ENCODE measurements at places on chromosomes 3 and 15.

- DNase-seq = no peak
These were observed 15.1 kb downstream of the PDZRN3 start for GRCh38 chr3:73609655-73610054.

DNA sequence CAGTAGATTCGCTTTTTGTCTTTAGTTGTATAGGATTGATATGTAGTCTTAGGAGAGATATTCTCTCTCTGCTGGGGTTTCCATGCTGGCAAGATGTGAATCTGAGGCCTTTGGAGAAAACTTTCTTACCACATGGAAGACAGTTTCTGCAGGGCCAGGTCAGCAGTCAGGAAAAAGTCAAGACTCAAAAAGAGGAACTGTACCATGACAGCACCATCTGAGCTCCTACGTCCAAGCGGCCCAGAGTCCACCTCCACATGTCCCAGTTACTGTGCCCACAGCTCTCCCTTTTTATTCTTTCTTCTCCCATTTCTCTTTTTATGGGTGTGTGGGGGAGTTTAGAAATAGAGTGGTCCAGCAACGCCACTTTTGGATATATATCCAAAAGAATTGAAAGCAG, 172.0 kb downstream of the MTHFS start:
- no peak for DNase-seq

GRCh38 chr3:188208516-188208981, 54.6 kb downstream of the LPP start:
- DNase-seq = peak; percentile 82

- DNase-seq = peak; percentile 94
These were observed 171.6 kb downstream of the SV2B start for GRCh38 chr15:91271565-91272153.

GRCh38 chr15:44532689-44533088, 4.3 kb upstream of the EIF3J start:
- no peak for DNase-seq

- DNase-seq = no peak
These were observed 6.7 kb downstream of the VIPR1 start for GRCh38 chr3:42509111-42509510.

GRCh38 chr3:180646187-180646790, 33.0 kb downstream of the CCDC39 start:
- DNase-seq = no peak

DNA sequence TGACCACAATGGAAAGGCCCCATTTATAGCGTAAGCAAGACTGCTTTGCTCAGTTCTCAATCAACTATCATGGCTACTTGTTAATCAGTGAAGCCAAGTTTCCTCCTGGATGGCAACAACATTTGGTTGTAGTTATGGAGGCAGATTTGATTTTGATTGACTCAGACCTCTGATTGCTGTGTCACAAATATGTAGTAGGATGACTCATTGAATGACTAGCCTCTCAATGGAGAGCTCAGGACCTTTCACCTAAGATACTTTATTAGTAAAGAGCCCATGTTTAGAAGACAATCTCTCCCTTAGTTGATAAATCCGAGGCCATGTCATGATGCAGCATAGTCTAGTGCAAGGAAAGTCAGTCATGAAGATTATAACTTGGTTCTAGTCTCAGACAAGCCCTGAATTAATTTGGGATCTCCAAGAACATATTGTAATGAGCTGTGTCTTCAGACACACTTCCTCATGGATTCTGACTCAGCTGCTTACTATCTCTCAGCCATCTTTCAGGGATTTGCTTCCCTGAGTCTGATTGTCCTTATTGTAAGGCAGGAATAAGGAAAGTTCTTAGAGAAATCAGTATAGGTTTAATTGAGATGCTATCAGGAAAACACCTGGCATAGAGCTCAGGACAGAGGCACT, 397.4 kb upstream of the TMCO5A start:
- DNase-seq = no peak

GRCh38 chr3:119630880-119631329, 29.5 kb downstream of the POPDC2 start:
- DNase-seq = no peak

- DNase-seq = no peak
These were observed 2.7 kb upstream of the ANKRD63 start for GRCh38 chr15:40285554-40286011.

DNA sequence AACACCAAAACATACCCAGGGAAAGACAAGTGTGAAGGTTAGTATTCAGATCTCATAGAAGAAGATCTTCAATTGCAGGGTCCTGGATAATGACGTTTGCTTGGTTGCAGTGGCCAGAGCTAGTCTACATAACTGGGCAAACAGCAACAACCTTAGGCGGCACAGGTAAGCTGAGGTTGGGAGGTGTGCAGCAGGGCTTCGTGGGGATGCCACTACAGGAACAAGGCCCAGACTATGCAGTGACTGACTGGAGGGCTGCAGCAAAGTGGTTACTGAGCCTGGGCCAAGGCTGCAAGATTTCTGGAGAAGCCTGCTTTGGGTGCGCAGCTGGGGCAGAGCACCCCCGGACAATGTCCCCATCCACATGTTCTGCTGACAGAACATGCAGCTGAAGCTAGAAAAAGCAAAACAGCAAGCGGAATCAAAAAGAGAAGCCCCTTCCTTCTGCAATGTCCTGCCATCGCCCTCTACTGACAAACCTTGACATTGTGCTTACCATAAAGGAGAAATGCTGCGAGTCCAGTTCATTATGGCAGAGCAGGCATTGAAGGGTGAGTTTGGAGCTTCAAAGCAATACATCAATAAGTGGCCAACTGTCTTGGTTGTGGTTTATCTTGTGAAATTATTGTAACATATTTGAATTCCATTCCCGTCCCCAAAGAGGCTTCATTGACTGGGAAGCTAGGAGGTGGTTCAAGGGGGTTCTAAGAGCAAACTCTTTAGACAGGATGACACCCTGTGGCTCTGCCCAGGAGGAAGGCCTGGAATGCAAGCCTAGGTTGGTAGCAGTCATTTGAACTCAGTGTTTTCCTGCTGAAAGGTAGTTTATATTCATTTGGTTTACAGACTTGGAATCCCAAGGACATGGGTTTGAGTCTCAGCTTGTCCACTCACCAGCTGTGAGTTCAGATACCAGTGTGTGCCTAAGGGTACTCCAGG, 217.0 kb downstream of the PDCD6IP start:
- no peak for DNase-seq

- no peak for DNase-seq
These were observed 54.7 kb downstream of the FAM174B start for GRCh38 chr15:92600856-92601255.

- DNase-seq = no peak
These were observed 77.2 kb upstream of the KCNMB2 start for GRCh38 chr3:178459038-178459410.

- no peak for DNase-seq
These were observed 429.9 kb downstream of the TBL1XR1 start for GRCh38 chr3:176767385-176767784.

DNA sequence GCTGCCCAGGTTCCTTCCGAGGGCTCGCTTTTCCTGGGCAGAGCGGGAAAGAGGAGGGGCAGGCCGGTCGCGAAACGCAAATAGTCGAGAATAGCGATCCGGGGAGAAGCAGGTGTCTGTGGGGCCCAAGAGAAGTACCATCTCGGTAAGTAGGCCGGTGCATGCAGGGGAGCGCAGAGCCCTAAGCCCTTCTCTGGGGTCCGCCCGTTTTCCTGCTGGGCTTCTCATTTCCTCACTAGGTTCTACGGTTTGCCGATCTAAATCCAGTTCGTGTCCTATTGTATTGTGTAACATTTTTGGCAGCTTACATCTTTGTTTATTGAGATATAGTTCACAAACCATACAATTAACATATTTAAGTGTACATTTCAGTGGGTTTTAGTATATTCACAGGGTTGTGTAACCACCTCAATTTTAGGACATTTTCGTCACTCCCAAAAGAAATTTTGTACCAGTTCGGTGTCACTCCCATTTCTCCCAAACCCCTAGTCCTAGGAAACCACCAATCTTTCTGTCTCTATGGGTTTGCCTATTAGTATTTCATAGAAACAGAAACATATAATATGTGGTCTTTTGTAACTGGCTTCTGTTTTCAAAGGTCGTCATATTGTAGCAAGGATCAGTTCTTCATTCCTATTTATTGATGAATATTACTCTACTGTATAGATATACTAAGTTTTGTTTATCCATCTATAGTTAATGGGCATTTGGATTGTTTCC, 6.8 kb upstream of the TRIM69 start:
- no peak for DNase-seq

DNA sequence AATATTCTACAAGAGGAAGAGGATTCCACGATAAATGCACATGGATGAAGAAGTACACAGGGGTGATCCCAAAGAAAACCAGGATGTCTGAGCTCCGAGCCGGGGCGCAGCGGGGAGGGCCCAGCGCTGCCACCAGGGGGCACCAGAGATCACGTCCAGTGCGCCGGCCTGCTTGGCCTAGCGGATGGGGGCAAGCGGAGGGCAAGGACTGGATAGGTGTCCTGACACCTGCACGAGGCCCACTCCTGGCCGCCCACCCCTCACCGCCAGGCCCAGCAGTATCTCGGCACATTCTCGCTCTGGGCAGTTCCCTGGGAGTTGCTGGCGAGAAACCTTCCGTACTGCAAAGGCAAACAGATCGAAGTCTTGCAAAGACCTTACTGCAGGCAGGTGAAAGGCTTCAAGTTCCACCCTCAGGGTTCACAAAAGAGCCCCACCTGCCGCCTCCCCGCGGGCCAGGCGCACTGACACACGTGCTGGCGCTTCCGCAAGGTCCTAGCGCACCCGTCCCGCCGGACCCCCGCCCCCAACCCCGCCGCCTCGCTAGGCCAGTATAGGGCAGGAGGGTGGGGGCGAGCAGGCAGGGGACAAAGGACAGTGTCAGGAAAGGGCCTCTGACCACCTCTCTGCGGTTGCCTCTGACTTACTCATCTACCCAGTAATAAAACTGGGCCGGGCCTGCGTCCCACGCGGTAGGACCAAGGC, 3.3 kb downstream of the ANKRD63 start:
- DNase-seq = peak; percentile 91

DNA sequence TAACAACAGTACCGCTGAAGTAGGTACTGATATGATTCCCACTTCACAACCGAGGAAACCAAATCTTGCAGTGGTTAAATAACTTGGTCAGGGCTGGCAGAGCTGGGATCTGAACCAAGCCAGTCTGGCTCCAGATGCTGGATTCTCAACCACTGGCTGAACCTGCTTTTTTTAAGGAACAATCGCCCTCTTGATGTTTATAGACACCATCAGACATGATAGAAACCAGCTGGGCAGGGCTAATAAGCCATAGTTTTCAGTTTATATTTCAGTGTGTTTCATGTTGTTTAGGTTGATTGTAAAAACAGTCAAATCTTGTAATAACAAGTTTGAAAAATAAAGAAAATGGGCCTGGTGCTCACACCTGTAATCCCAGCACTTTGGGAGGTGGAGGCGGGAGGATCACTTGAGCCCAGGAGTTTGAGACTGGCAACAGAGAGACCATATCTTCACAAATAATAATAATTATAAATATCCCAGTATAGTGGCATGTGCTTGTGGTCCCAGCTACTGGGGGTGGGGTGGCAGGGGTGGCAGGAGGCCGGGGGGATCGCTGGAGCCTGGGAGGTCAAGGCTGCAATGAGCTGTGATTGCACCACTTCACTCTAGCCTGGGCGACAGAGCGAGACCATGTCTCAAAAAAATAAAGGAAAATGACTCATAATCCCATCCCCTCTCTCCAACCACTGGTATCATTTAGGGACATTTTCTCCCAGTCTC, 36.7 kb downstream of the XYLB start:
- no peak for DNase-seq

DNA sequence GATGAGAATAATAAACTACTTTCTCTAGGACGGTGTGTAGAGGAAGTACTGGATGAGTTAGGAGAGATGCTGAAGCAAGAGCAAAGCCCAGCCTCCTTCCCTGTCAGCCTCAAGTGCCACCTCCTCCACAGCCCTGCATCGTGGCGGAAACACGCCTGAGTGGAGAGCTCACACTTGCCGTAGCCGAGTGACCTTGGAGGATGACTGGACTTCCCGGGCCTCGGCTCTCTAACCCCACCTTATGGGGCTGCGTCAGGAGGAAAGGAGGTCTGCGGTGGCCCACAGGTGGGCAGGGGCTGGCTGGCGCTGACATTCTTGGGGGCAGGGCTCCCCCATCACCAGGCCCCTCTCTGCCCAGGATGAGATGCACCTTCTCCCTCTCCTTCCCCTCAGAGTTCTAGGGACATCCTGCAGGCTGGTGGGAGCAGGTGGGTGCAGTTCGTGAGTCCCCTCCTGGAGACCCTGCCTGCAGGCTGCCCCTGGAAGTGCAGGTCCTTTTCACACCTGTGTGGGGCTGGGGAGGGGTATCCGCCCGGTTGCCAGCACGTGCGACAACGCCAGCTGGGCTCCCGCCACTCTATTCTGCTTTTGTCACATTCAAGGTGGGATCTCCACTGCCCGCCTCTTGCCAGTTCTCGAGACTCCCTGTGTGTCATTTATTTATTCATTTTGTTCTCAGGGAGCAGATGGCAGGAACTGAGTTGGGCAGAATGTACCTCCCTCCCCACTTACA, 175.2 kb downstream of the MEGF11 start:
- DNase-seq = no peak

DNA sequence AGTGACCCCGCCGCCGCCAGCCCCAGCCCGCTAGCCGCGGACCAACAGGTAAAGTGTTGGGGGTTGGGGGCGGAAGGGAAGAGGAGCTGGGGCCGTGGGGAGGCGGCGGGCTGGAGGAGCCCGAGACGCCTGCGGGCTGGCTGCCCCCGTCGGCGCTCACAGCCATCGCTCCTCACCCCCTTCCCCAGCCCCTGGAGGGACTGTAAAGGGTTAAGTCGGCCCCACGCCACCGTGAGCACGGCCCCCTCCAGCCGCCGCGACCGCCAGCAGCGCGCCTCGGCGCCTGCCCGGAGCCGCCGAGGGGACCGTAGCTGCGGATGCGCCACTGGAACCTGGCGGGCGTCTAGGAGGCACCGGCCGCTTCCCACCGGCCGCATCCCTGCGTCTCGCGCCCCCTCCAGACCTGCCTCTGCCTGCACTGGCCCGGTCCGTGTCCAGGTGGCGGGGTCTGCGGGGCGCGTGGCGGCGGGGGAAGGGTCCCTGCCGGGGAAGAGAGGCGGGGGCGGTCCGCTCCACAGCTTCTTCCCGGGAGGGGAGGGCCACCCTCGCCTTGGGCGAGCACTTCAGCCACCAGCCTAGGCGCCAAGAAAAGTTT, 522 bp downstream of the MED12L start:
- DNase-seq = peak; percentile 87

DNA sequence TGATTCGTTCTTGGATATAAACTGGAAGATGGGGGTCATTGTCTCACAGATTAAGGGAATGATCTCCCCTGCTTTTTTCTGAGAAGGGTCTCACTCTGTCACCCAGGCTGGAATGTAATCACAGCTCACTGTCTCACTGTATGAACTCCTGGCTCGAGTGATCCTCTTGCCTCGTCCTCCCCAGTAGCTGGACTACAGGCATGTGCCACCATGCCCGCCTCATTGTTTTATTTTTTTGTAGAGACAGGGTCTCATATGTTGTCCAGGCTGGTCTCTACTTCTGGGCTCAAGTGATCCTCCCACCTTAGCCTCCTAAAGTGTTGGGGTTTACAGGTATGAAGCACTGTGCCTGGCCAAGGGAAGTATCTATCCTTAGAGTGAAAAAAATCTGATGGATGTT, 5.4 kb downstream of the OXSR1 start:
- no peak for DNase-seq

GRCh38 chr15:92715758-92716157, 60.2 kb upstream of the FAM174B start:
- DNase-seq = peak; percentile 77
